GM10248 (cell line): ENCODE measurements at places on chromosomes 7 and 10.

- peak; percentile 24 for DNase-seq
Observed at GRCh38 chr10:96089116-96089515, 41.0 kb upstream of the ZNF518A start.

DNA sequence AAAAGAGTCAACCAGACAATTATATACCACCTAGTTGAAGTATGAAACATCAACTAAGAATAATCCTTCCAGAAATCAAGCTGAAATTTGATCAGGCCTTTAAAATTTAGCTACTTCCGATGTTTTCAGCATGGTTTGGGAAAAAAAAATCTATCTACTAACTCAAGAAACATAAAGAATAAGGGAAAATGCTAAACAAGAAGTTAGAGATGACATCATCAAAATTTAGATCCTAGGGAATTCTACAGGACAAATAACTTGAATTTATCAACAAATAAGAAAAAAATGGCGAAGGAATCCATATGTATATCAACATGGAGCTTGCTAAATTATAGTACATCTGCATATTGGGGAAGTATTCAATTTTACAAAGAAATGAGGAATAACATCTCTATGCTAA, 36.3 kb downstream of the HYAL4 start:
- no peak for DNase-seq

GRCh38 chr10:126264102-126265018, 123.9 kb downstream of the ADAM12 start:
- DNase-seq: no peak

- no peak for DNase-seq
Observed at GRCh38 chr10:110346914-110347313, 42.2 kb upstream of the SMNDC1 start.

GRCh38 chr7:2688409-2689342, 674 bp downstream of the AMZ1 start:
- DNase-seq: peak; percentile 78

- no peak for DNase-seq
Observed at GRCh38 chr10:86872757-86873156, 84.7 kb downstream of the MMRN2 start.

GRCh38 chr7:44366986-44367385, 41.6 kb upstream of the CAMK2B start:
- DNase-seq: no peak

DNA sequence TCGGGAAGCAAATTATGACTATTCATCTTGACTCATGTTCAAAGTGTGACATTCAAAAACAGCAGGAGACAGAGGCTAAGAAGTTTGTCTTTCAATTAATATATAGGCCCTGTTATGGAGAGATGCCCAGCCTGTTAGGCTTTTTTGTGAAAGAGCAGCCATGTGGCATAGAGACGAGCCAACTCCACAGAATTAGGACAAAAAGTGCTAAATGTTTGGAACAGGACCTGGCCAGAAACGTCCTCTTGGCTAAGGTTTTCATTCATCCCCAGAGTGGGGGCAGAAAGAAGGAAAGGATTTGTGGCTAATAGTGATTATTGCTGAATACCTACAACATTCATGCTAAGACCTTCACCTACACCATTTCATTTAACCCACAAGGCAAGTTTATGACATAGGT, 324.7 kb upstream of the NPVF start:
- no peak for DNase-seq

- no peak for DNase-seq
Observed at GRCh38 chr7:152588350-152588749, 87.6 kb downstream of the XRCC2 start.

GRCh38 chr10:47144525-47144924, 155.5 kb upstream of the GDF10 start:
- no peak for DNase-seq

DNA sequence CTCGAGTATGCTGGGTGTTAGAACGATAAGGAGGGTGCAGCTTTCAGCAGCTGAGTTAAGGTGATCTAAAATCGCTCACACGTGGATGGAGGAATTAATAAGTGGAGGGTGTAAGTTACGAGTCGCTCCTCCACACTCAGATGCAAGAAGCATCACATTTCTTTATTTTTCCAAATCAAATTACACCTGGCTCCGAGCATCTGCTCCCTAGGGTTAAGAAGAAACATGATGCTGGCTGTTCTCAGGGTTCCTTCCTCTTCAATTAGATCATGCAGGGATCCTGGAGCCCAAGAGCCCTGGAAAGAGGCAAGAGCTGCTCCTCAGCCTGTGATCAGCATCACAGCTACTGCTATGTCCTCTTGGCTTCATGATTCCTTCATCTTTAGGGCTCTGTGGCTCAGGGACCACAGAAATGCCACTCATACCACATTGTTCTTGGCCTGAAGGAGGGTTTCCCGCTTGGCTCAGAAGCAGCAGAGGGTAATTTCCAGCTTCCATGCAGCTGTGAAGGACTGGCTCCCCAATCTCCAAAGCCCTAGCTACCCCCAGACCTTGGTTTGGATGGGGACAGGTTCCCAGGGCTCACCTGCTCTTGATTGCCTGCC, 235.9 kb upstream of the ZNF32 start:
- no peak for DNase-seq

DNA sequence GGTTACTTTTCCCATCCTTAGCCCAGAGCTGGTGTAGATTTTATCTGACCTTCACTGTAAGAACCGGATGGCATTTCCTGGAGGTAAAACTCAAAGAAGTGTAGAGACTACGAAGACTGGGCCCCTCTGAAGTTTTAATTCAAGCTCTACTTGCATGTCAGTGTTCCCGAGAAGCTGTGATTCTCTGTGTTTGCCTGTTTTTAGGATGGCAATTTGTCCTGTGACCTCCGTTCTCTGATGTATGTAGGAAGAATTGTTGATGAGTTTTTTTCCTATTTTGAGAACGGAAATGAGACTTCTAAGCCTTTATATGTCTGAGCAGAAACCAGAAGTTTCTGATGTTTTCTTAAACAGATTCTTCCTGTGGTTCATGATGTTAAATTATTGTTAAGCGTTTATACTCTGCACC, 94.1 kb downstream of the CDCA7L start:
- DNase-seq: no peak

- DNase-seq: no peak
Observed at GRCh38 chr7:142460402-142461117, 202.7 kb upstream of the PRSS58 start.

DNA sequence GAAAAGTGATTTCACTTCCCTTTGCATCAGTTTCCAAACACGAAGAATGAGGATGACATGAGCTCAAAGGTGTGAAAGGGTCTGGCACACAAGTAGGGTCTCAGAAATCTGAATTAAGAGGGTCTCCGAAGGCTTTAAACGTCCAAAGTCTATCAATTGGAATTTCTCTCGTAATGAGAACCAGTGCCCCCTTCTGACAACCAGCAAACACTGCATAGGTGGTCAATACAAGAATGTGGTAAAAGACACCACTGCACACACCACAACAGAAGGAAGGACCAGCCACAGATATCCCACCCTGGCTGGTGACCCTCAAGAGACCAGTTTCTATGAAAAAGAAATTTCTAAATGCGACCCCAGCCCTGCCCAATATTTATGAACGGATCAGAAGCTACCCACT, 78.1 kb downstream of the CALN1 start:
- no peak for DNase-seq

DNA sequence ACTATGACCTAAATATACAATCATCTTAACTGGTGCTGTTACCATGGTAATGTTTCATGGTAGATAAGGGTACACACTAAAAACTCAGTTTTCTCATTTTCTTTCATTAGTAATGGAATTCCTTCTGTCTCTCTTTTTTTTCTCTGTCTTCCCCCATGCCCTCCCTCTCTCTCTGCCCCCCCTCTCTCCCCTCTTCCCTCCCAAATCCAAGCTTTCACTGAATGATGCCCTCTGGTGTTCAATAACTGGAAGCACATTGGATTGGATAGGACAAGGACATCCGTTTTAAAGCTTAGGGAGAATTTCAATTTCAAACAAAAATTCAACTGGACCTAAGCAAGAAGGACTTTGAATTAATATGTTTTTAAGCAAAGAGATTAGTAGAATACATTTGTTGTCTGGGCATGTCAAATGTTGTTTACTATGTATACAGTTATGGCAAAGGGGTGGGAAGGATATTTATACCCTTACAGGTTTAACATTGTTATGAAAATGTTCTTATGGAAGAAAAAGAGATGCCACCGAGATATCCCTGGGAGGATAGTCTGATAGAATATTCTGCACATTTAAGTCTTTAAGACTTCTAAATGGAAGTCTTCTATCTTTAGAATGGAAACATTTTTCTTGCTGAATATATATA, 6.1 kb downstream of the CHRM2 start:
- DNase-seq: no peak

- no peak for DNase-seq
Observed at GRCh38 chr10:68109331-68109730, at the start of gene MYPN. Gene MYPN, plus strand, starts transcription at chr10:68109488. Its CDS starts 11,951 bp downstream, at chr10:68121439.

DNA sequence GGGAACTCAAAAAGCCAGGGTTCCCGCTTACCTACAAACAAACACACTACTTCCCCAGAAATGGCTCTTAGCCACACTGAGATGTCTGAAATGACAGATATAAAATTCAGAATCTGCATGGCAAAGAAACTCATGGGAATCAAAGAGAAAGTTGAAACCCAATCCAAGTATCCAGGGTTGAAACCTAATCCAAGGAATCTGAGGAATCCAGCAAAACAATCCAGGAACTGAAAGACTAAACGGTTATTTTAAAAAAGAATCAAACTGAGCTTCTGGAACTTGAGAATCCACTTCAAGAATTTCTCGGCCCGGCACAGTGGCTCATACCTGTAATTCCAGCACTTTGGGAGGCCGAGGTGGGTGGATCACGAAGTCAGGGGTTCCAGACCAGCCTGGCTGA, 568.8 kb downstream of the POM121L12 start:
- no peak for DNase-seq

GRCh38 chr7:98788966-98789365, 80.8 kb downstream of the TMEM130 start:
- DNase-seq: no peak

DNA sequence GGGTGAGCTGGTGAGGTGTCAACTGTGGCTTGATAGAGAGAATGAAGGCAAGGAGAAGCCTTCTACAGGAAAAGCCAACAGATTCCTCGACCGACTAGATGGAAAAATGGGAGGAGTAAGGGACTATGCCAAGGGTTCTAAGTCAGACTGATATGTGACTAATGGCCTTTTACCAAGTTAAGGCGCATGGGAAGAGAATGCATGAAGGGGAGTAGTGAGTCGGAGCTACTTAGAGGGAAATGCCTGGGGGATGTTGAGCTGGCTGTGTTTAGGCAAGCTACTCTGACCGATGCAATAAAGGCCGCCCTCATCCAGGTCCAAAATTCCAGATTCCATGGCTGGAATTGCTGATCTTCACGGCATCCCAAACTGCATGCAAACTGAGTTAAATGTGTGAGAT, 48.2 kb downstream of the APBB1IP start:
- DNase-seq: no peak

GRCh38 chr7:131219312-131220041, 108.2 kb upstream of the MKLN1 start:
- DNase-seq: peak; percentile 35

DNA sequence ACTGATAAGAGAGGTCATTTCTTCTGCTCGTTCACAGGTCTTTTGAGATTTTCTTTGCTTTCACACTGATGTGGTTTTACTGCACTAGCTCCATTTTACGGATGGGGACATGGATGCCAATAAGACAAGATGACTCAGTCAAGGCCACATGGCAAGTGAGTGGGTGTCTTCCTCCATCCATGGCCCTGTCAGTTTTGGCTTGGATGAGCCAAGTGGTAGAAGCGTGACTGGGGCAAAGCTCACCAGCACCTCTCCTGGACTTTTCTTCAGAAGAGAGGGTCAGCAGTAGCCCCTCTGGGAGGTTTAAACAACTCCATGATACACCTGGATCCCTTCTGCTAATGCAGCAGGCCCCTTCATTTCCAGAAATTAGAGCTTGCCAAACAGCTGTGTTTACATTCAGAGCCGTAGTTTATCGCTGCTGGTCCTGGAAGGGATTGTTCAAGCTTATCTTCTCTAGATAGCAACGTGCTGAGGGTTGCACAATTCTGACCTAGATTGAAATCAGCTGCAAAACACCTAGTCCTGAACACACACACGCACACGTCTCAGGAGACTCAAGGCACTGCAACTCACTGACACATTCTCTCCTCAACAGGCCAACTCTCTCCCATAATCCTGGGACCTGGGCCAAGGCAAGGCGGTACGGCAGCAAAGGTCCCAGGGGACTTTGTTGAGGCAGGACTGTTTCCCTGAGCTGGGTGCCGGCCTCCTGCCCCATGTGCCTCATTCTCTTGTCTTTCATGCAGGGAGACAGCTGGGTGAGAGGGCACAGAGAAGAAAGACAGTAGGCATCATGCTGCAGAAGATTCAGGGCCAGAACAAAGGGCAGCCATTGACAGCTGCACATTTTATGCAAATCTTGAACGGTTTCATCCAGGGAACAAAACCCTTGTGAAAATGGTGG, 14.2 kb upstream of the PDCD4 start:
- no peak for DNase-seq

DNA sequence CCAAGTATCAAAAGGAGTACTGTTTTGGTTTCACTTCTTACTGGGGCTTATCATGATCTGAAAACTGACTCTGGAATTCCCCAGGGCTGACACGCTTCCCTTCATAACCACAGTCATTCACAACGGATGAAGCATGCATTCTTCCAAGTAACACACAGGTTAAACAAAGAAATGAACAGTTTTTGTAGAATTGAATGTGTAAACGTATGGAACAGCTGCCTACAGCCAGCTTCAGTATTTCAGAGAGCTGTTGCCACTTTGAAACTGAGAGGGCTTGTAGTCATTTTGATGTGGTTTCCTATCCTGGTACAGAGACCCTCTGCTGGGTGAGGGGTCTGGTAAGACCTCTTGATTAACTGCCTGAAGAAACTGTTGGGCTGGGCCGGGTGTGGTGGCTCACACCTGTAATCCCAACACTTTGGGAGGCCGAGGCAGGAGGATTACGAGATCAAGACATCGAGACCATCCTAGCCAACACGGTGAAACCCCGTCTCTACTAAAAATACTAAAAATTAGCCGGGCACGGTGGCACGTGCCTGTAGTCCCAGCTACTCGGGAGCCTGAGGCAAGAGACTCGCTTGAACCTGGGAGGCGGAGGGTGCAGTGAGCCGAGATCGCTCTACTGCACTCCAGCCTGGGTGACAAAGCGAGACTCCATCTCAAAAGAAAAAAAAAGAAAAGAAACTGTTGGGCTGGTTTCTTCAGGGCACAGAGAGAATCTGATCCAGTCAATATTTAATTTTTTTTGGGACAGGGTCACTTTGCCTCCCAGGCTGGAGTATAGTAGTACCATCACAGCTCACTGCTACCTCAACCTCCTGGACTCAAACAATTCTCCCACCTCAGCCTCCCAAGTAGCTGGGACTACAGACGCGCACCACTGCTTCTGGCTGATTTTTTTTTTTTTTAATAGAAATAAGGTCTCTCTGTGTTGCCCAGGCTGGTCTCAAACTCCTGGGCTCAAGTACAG, 4.7 kb downstream of the NFE2L3 start:
- peak; percentile 43 for DNase-seq

- DNase-seq: no peak
Observed at GRCh38 chr7:29372351-29373090, 177.9 kb downstream of the CHN2 start.

GRCh38 chr10:72065439-72066025, 22.8 kb downstream of the SPOCK2 start:
- no peak for DNase-seq

- no peak for DNase-seq
Observed at GRCh38 chr7:47651355-47652317, 69.7 kb upstream of the TNS3 start.

- no peak for DNase-seq
Observed at GRCh38 chr7:119665796-119666195, 607.2 kb upstream of the KCND2 start.
